ENCODE measurements at places on chromosomes 5 and 9.

GRCh38 chr5:73232266-73233041, 59.5 kb downstream of the TMEM174 start:
- DNase-seq: no peak

GRCh38 chr5:33997331-33997983, 10.4 kb downstream of the AMACR start:
- DNase-seq: peak; percentile 80

DNA sequence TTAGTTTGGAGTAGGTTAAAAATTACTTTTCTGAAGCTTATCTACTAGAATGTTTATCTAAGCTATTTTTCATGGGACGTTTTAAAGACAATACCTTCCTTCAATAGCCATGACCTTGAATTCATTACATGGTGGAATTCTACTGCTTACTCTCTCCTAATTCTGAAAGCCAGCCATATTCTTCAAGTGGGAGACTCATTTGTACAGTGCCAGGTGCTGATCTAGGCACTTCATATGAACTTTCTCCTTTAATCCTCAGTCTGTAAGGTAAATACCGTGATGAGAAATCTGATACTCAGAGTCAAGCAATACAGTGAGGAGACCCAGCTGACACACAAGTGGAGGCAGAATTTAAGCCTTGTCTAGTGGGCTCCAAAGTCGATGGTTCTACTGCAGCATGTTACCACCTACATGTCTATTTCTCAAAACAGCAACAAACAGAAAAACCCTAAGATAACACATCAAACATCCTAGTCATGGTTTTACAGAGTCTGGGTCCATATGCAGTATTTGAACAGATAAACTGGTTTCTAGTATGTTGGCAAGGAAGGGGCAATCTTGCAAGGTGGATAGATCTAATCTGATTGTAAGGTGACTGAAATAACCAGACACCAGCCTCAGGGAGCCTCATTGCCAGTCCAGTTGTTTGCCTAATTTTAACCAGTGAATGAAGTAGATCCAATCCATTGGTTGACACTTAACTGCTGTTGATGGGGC, 243.7 kb downstream of the PIK3R1 start:
- DNase-seq: peak; percentile 23

DNA sequence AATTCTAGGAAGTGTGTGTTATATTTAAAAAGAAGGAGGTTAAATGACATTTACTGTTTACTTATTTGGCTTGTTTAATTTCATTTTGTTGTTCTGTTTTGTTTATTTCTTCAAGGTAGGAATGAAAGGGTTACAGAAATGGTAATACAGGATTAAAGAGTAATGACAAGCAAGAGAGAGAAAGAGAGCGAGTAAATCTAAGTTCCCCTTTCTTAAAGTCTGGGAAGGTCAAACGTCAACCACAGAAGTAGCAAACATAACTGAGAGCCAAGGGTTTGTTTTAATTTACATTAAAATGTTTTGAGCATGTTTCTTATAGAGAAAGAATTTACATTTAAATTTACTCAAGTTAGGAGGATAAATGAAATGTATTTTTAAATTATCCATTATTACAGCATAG, 18.7 kb downstream of the HCN1 start:
- no peak for DNase-seq

DNA sequence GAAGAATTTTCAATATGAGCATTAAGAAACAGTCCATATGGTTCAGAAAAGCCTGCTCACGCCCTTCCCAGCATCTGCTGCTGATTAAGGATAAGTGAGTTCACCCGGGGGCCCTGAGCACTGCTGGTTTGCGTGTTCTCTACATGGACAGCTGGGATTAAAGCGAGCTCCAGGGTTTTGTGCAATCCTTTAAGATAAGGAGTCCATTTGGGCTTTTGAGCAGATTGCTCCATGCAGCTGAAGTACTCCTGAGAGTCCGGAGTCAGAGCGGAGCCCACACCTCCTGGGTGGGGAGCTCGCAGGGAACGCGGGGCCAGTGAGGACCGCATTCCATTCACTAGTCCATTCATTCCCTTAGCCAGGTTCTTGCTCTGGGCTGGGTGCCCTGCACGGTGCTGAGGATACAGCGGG, 149.3 kb upstream of the COL5A1 start:
- DNase-seq: no peak

DNA sequence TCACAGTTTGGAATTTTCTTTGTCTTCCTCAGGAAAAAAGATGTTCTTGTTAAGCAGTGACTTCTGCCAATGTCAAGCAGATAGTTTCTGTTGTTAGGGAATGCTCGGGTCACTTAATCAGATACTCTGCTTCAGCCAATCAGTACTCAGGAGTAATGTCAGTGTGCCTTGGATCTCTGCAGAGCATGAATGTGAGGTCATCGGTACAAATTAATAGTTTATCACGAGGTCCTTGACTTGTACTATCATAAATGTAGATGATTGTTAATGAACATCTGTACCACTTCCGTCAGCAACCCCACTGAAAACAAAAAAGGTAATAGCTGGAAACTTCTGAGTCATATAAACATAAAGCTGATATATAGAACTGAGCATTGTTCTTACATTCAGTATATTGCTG, 73.6 kb downstream of the FBXL7 start:
- DNase-seq: no peak

DNA sequence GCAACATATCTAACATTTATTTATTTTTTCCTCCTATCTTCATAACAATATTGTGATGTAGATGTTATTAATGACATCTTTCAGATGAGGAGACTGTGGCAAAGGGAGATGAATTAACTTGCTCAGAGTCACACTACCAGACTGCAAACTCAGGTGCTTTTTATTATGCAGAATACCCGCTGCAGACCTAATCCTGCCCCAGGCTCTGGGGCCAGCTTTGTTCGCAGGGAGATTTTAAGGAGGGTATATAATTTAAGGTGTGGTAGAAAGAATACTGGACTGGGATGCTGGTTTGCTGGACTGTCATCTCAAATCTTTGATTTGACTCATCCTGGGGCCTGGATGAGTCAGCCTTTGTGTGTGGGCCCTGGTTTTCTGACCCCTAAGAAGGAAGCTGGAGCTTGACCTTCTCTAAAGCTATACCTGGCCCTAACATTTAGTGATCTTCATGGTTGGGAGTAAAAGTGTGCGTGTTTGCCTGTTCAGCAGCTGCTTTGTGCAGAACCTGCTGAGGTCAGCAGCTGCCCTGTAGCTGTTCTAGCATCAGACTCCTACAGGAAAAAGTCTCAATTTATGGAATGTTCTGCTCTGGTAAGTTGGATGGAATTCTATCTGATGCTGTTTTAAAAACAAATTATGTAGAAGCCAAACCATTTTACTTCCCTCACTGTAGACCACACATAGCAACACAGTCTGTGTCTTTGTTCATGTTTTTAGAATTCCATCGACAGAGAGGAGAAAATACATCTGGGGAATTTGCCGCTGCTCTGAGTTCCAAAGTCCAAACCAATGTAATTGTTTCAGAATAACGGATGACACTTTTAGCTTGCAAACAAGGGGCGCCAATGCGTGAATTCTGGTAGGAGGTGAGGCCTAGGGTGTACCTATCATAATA, 4.5 kb downstream of the SLC36A1 start:
- no peak for DNase-seq

GRCh38 chr5:103243665-103244064, 14.9 kb upstream of the MACIR start:
- no peak for DNase-seq

Measured in NCI-H1092 (cell line).